ENCODE measurements at places on chromosomes 1 and 21.

GRCh38 chr1:161787355-161787754, 21.2 kb downstream of the ATF6 start:
- DNase-seq: no peak

DNA sequence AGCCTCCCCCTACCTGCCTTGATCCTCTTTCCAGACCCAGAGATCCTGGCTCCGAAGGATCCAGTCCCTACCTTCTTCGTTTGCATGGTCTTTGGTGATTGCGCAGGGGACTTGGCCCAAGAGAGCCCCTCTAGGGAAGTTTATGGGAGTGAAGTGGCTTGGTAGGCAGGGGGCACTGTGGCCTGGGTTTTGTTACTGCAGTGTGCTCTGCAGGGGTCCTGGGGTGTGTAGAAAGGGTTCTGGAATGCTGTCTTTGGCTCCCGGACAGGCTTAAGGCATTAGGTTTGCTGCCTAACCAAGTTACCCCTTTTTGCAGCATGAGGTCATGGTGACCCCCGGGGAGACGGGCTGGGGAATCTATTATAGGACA, 3.8 kb downstream of the ATP8B2 start:
- DNase-seq: no peak

- peak; percentile 86 for DNase-seq
These were observed 9.2 kb upstream of the TTC22 start for GRCh38 chr1:54810153-54810942.

DNA sequence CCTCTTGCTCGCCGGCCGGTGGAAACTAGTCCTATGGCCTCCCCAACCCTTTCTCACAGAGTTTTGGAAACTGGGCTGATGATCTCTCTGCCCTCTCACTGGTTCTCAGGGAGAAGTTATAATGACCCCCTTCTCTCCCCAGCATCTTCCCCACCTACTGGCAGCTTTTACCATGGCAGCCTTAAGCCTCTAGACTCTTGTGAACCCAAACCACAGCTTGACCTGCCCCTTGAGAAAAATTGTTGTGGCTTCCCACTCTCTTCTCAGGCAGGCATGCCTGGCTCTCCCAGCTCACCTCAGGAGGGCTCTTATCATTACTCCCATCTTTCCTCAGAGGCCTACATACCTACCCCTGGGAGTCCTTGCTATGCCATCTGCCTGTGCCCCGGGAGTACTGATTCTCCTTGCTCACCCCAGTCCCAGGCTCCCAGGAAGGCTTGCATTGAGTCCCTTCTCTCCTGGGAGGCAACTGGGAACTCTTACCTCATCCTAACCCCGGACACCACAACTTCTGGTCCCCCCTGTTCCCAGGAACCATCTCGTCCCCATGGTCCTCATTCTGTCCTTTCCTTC, 1.6 kb downstream of the NSUN4 start:
- DNase-seq: no peak

DNA sequence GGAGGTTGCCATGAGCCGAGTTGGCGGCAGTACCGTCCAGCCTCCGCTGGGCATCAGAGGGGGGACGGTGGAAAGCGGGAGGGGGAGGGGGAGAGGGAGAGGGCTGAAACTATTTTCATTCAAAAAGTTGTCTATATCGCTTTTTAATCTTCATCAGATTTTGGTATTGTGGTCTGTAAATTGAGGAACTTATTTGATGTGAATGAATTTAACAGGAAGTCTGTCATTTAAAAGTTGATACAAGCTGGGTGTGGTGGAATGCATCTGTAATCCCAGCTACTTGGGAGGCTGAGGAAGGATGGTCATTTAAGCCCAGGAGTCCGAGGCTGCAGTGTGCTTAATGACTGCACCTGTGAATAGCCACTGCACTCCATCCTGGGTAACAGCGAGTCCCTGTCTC, 3.0 kb upstream of the EPHX4 start:
- no peak for DNase-seq

- peak; percentile 82 for DNase-seq
These were observed 24.1 kb upstream of the ALDH4A1 start for GRCh38 chr1:18926315-18927081.

GRCh38 chr1:206668351-206668750, 16.4 kb upstream of the MAPKAPK2 start:
- no peak for DNase-seq

DNA sequence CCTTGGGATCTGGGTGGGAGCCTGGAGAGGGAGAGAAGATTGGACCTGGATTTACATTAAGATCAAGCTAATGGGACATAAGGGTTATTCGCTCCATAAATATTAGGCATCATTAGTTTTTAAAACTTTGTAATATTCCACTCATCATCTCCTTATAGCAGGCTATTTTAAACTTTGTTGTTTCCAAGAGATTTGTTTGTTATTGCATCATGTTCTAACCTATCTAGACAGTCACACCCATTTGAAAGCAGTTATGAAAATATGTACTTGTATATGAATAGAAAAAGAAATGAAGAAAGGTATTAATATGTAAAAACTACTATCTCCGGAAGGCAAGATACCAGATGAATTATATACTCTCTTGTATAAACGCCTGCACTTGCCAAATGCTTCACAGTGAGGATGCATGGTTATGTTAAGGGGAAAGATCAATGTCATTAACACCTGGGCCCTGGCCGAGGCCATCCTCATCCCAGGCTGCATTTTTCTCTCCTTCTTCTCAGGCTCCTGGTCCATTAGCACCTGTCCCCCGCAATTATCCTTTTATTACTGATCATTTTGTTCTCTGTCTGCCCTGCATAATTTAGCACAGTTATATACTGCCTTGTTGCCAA, 468.2 kb downstream of the MATN1 start:
- no peak for DNase-seq

DNA sequence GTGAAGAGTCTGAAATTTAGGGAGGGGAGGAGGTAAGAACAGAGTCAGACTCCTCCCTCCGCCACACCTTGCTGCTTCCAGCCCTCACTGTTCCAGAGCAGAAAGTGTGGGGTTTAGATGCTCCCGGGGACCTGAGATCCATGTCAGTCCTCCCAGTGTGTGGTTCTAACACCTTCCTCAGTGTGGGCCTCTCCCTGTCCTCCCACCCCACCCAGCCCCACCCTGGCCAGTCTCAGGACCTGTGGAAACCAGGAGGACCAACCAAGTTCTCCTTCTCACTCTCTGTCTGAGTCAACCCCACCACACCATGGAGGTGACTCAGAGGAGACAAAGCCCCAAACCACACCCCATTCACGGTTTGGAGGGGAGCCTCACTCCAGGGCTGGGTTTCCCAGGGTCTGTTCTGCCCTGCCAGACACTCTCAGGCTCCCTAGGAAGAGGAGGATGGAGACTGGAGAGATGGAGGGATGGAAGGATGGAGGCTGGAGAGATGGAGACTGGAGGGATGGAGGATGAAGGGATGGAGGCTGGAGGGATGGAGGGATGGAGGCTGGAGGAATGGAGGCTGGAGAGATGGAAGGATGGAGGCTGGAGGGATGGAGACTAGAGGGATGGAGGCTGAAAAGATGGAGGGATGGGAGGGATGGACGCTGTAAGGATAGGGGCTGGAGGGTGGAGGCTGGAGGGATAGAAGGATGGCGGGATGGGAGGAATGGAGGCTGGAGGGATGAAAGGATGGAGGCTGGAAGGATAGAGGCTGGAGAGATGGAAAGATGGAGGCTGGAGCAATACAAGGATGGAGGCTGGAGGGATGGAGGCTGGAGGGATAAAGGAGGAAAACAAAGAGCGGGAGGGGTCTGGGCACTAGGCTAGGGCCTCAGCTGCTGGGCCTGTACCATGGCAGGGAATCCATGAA, 100.9 kb upstream of the RUNX3 start:
- peak; percentile 79 for DNase-seq

GRCh38 chr1:100252901-100253300, 3.3 kb upstream of the DBT start:
- no peak for DNase-seq

DNA sequence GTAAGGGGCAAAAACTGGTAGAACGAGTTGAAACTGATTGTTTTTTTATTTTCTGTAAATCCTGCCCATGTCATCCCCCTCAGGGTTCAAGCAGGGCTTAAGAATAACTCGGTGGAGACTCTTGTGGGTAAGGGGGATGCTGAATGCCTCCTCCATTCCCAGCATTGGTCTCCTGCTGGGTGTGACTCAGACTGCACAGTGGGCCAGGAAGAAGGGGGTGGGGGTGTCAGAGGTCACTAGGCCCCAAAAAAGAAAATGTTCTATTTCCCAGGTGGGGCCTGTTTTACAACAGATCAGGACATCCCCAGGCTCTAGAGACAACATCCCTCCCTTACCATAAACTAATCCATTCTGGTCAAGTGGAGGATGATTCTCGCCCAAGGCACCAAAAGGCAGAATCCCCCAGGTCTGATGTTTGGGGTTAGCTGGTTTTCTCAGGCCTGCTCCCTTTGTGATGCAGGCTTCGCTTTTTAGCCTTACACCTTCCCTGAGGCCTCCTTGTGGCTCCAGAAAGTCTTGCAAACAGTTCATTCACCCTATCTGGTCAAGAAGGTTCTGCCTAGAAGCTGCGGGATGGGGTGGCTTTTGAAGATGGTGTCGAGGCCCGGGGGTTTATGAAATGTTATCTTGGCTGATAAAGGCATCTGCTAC, 10.7 kb upstream of the GRHL3 start:
- no peak for DNase-seq

DNA sequence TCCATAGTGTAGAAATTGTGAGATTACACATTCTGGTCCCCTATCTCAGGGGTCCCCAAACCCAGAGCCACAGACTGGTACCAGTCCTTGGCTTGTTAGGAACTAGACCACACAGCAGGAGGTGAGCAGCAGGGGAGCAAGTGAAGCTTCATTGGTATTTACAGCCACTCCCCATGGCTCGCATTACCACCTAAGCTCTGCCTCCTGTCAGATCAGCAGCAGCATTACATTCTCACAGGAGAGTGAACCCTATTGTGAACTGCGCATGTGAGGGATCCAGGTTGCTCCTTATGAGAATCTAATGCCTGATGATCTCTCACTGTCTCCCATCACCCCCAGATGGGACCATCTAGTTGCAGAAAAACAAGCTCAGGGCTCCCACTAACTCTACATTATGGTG, 229.7 kb upstream of the IRF2BP2 start:
- DNase-seq: no peak

GRCh38 chr1:66730462-66730861, 21.8 kb upstream of the DYNLT5 start:
- no peak for DNase-seq

DNA sequence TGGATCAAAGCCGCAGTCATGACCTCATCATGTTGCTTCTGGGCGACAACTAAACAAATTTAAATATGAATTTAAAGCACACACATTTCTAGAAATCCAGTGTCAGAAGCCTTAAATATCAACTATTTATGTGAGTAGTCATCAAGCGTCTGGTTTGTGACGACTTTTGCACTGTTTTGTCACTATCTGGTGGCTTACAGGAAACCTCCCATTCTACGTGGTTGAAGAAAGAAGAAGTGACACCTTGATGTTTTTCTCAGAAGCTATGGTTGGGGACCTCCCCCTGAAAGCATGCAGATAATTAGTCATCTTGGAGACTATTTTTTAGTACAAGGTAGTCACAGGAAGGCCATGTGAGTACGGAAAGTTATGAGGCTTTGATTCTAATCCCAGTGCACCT, 58.5 kb downstream of the TENT5C start:
- peak; percentile 77 for DNase-seq

Measured in Peyer's patch (tissue), 4 donors.